HL-60 (cell line): ENCODE measurements at places on chromosomes 12 and 14.
A peak's percentile ranks its signal among the peaks of the same experiment; 100 is the strongest.

DNA sequence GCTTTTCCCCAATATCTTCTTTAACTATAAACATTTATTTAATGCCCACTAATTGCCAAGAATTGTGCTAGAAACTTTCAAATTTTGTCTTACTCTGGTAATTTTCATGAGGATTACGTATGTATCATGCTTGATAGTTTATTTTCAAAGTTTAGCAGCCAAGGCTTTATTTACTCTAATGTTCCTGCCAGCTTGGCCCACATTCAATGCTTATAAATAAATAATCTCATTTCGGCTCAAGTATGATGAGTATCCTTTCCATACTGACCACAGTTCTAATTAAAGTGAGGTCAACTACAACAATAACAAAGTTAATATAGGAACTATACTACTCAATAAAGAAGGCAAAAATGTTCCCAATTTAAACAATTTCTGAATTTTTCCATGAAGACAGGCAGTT, 259.2 kb downstream of the MED13L start:
- DNase-seq, result no peak

DNA sequence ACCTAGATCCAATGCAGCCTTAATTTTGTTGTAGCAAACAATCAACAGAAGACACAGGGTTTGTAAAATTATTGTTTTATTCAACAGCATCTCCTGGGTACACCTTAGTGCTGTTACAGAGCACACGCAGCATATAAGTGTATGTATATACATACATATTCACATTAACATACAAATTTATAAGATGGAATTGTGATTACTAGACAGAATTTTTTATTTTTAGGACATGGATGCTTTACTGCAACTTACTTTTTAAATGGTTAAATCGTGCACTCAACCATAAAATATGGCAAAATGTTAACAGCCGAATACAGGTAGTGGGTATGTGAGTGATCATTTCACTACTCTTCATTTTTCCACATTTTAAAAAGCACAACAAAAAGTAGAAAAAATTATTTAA, 16.6 kb downstream of the HEATR5A start:
- DNase-seq, result no peak

DNA sequence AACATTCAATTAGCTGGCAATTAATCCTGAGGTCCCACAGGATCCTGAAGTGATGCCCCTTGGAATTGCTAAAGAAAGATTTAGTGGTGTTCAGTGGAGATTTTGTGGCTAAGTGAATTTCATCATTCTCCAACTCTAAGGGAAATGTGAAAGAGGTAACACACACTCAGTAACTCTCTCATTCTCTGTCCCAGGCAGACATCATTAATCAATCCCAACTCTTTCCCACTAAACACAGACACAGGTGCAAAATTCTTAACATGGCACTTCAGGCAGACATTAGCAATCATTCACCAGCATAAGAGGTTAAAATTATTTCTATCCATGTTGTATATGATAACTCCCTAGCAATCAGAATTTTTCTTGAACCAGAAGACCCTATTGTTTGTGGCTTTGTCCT, 40.2 kb downstream of the TRPV4 start:
- no peak for DNase-seq

- no peak for DNase-seq
Observed at GRCh38 chr12:74490390-74491064, 47.1 kb upstream of the ATXN7L3B start.

DNA sequence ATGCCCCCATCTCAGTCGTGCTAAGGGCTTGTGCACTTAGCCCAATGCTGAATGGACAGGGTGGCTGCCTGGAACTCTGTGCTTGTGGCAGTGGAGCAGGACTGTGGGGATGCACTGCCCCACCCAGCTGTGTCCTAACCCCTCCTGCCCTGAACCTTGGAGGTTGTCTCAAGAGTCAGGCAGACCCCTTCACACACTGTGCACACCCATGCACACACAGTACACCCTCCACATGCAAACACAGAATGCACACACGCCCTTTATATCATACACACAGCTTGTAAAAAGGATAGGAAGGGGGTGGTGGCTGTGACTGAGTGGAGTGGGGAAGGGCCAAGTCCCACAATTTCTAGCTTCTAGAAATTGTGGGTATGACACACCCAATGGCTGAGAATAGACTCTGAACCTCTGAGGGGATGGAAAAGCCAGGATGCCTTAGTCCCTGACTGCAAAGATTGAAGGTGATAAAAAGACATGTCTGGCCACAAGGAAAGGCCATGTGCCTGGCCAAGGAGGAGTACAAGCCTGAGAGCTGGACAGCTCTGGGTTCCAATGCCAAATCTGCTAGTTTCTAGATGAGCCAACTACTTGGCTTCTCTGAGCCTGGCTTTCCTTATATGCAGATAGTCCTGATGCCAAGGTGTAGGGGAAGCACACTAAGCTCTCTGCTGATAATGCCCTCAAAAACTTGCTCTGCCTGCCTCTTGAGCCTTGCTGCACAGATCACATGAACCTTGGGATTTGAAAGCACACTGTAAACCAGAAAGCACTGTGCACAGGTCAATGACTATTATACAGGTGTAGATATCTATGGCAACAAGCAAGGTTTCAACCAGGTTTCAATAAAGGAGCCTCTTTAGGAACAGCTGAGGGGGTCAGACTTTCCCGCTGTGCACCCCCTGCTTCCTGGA, 8.4 kb downstream of the KRT8 start:
- DNase-seq, result no peak

DNA sequence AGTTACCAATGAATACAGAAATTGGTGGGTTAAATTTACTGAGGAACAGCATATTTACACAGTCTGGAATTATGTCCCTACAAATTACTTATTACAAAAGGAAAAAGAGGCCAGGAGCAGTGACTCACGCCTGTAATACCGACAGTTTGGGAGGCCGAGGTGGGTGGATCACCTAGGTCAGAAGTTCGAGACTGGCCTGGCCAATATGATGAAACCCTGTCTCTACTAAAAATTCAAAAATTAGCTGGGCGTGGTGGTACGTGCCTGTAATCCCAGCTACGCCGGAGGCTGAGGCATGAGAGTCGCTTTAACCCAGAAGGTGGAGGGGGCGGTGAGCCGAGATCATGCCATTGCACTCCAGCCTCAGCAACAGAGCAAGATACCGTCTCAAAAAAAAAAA, 52.6 kb downstream of the HECTD1 start:
- no peak for DNase-seq

DNA sequence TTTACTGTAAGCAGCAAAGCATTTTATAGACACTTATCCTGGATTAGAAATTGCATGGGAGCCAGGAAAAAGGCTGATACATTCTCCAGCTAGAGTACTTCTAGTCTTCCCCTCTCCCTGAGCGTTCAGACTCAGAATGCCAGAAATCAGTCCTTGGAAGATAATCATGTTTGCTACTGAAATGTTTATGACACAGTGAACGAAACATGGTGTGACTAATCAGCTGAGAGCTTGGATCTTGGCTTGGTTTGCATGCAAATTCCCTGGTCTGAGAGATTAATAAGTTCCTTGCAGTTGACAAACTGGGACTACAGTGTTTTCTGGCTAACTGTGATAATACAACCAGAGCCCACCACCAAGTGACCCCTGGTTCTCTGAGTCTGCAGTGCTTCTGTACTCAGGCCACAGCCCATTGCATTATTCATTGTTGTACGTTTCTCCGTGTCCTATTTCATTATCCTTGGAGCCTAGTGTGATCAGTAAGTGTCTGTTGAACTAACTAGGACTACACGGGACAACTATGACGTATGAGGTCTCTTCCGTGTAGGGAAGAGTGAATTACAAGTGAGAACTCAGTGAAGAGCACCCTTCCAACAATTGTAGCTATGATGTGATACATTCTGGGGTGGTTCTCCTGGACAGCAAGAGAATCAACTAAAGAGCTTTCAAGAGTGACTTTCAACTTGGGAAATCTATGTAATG, 34.6 kb upstream of the EVL start:
- no peak for DNase-seq

- peak; percentile 85 for DNase-seq
Observed at GRCh38 chr12:13099066-13099843, 4.2 kb downstream of the GSG1 start.

DNA sequence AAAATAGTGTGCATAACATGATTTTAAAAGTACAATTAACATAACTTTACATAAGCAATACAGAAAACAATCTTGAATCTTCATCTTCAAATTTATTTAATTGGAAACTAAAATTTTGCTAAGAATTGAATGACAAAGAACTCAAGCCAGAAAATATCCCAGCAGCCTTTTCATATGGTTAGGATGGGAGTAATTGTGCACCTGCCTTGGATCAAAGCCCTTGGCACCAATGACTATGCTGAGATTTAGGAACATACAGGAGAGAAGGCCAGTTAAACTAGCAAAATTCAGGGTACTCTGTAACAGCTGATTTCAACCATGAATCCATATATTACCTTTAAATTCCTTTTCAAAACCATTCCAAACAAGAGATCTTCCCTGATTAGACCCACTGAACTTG, 5.8 kb downstream of the KERA start:
- DNase-seq, result no peak

- DNase-seq, result no peak
Observed at GRCh38 chr12:121791671-121792551, 1.6 kb downstream of the RHOF start.

- DNase-seq, result no peak
Observed at GRCh38 chr12:110012137-110012536, 12.9 kb downstream of the ANKRD13A start.

- DNase-seq, result no peak
Observed at GRCh38 chr12:106299202-106299774, 3.2 kb upstream of the TCP11L2 start.

DNA sequence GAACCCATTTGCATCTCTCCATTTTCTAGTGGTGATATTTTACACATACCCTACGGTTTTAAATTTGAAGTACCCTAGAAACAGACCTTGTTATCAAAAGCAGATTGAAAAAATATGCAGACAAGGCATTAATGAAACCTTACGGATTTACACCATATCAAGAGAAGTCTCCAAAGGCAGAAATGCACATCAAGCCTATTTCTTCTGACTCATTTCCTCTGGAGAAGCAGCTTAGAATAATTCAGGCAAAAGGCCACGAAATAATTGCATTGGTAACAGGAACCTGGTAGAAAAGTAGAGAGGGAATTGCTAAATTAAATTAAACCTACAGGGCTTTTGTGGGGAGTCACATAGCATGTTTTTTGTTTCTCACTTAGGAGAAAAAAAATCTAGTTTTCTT, 34.7 kb downstream of the KICS2 start:
- no peak for DNase-seq

GRCh38 chr14:58198086-58198485, 1.9 kb upstream of the ACTR10 start:
- no peak for DNase-seq

GRCh38 chr14:23561259-23561658, 5.2 kb downstream of the THTPA start:
- no peak for DNase-seq

DNA sequence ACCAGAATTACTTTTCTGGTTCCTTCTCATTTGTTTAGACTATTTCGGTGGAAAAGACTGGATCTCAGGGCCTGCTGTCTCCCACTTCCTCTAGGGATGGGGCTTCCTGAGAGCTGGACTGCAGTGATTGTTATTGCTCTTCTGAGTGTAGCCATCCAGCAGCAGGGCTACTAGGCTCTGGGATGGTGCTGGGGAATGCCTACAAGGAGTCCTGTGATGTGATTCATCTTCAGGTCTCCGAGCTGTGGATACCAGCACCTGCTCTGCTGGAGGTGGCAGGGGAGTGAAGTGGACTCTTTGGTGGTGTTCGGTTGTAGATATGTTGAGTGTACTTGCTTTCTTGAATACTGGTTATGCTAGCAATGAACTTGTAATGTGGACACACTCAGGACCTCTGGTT, 42.7 kb downstream of the AEBP2 start:
- no peak for DNase-seq

DNA sequence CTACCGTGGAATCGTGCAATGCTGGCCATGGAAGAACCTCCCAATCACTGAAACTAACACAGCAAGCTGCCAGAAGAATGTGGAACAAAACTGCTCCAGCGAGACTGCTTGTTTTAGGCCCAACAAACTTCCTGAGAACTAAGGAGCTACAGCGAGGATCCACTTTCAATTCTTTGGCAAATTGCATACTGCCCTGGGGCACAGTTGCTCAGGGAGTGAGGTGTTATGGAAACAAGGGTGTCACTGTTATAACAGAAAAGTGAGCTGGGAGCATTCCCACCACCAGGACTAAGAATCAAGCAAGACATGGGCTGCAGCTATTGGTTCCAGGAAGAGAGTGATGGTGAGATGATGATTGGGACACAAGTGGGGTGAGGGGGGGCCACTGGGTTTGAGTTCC, 1606.1 kb upstream of the FLRT2 start:
- no peak for DNase-seq

DNA sequence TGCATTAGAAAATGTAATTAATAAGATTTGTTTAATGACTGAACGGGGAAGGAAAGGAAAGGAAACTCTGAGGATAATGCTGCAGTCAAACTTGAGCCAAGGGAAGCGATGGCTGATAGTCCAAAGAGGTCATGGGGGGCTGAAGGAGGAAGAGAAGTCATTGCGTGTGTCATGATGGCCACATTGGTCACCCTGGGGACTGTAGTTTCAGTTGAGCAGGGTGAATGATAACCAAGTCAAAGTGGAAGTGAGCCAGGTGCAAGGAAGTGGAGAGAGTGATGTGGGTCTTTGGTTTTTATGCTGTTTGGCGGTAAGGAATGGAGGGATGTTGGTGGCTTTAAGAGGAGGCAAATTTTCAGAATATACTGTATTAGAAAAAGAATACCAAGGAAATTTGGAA, 21.6 kb downstream of the C12orf75 start:
- DNase-seq, result no peak

- DNase-seq, result no peak
Observed at GRCh38 chr14:31084385-31084784, 58.2 kb upstream of the STRN3 start.
